ENCODE measurements at places on chromosomes 2 and 18.

- DNase-seq = no peak
These were observed 12.9 kb downstream of the ALLC start for GRCh38 chr2:3670941-3671340.

DNA sequence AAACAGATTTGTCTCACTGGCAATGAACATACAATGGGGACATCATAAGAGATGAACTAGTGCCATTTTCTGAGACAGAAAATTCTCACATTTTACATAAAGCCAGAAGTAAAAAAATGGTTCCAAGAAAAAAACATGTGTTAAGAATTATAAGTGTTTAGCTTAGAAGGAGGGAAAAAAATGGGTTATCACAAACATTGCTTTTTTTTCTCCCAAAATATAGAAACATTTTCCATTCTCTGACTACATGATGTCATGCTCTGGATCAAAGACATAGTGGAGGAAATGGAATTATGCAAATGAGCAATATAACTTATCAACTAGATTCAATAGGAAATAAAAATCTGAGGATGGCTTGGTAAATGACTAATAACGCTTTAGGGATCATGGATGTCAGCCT is 49.8 kb downstream of the SPATS2L start:
- no peak for DNase-seq

GRCh38 chr2:54267577-54267976 is 11.5 kb upstream of the TSPYL6 start:
- DNase-seq = no peak

- DNase-seq = no peak
These were observed 88.9 kb downstream of the POLE4 start for GRCh38 chr2:75047189-75047991.

DNA sequence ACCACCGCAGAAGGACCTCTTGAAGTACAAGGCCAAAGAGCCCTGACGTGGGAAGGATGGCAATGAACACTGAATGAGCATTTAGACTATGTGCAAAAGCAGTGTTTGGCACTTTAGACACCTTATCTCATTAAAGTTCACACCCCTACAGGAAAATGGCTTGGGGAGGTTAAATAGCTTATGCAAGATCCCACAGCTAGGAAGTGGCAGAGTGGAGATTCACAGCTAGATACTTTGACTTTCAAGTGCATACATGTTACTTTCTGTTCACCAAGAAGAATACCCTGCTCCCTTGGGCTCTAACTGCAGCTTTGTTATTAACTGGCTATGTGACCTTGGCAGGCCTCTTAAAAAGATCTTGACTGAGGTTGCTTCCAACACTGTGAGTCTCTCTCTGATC is 58.2 kb downstream of the ICOS start:
- DNase-seq = no peak

All from anterior cingulate cortex (tissue), 58 donors.